GM12891 (cell line): ENCODE measurements at places on chromosomes 4 and X.
A peak's percentile ranks its signal among the peaks of the same experiment; 100 is the strongest.

DNA sequence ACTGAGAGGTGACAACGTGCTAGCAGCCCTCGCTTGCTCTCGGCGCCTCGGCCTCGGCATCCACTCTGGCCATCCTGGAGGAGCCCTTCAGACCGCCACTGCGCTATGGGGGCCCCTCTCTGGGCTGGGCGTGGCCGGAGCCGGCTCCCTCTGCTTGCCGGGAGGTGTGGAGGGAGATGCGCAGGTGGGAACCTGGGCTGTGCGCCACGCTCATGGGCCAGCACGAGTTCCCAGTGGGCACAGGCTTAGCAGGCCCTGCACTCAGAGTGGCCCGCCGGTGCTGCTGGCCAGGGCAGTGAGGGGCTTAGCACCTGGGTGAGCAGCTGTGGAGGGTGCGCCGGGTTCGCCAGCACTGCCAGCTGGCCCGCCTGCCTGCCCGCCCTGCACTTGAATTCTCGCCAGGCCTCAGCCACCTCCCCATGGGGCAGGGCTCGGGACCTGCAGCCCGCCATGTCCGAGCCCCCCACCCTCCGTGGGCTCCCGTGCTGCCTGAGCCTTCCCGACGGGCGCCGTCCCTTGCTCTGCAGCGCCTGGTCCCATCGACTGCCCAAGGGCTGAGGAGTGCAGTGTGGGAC lies 148.0 kb downstream of the RAPGEF2 start:
- no peak for DNase-seq

DNA sequence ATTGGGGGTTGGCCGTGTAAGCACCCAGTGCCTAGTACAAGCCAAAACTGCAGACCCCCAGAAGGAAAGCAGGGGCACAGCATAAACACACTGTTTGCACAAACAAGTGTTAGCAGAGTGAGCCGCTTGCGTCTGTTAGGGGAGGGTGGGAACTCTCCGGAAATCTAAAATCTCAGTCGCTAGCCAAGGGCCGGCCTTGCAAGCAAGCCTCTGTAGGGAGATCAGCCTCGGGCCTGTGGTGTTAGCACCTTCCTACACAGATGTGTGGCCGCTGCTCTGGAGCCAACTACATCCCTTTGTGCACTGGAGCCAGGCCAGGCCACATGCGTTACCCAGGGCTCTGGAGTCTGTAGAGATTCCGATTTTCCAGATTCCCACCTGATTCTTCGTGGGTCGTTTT lies 67.1 kb downstream of the GPR143 start:
- no peak for DNase-seq

GRCh38 chr4:74016068-74016467 lies 17.6 kb upstream of the CXCL5 start:
- DNase-seq = no peak

GRCh38 chr4:102466298-102466697 lies 34.9 kb upstream of the NFKB1 start:
- no peak for DNase-seq

DNA sequence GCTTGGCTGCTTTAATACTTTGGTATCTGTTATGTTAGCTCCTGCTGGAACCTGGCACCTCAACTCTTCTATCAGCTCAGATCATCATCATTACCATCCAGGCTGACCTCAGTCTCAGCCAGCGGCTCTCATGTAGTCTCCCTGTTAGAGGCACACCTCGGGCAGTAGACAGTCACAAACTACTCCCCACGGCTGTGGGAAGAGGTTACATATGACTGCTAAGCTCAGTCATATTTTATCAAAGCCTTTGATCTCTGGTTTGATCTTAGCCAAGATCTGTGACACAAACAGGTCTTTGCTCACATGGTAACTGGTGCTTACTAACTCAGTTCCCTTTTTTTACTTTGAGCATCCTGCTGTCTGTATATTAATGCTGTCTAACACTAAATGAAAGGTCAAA lies 384.9 kb downstream of the CENPC start:
- DNase-seq = no peak

GRCh38 chr4:156201050-156201449 lies 247.4 kb upstream of the CTSO start:
- DNase-seq = peak; percentile 17

DNA sequence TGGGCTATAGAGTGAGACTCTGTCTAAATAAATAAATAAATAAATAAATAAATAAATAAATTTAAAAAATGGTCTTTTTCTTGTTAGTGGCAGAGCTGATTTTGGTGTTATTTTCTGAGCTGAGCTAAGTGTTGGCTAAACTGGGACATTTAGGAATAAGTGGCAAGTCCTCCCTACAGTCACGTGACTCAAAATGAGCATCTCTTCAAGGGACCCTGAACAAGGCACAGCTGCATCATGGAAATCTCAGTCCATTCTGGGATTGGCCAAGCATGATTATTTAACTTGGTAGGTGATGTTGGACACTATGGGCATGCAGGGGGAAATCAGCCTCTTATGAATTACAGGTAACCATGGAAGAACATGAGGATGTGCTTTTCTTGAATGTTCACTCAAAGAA lies 42.0 kb downstream of the HAND2 start:
- DNase-seq = no peak

- DNase-seq = no peak
Measured at GRCh38 chr4:101853691-101854090, 63.2 kb downstream of the BANK1 start.

DNA sequence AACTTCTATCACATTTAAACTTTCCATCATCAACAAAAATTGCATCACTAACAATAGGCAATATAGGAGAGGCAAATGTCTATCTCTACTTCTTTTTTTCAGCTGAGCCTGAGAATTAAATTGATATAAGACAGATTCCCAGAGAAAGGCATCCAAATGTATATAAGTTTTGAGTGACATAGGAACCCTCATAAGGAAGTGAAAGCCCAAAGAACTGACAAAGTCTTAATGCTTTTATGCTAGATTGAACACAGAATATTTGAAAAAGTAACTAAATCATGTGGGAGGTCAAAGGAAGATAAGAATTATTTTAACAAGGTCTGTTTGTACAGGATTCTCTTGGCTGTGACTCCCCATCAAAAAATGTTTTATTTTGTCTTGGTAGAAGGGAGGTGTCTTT lies 714.9 kb downstream of the GRXCR1 start:
- no peak for DNase-seq

DNA sequence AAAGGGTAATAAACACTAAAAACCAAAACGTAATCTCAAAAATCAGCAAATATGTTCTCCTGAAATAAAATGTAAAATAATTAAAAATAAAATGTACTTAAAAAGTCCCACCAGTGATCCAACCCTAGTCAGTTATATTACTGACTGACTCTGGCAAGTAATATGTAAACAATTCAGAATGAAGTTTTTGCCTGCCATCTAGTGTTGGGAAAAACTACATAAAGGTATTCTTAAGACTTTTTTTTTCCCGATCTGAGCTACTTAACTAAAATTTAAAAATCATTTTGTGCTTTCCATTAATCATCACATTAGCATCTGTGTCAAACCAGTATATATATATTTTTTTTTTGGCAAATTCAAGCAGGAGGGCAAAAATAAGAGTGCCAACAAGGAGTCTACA lies 24.0 kb downstream of the RCHY1 start:
- no peak for DNase-seq

DNA sequence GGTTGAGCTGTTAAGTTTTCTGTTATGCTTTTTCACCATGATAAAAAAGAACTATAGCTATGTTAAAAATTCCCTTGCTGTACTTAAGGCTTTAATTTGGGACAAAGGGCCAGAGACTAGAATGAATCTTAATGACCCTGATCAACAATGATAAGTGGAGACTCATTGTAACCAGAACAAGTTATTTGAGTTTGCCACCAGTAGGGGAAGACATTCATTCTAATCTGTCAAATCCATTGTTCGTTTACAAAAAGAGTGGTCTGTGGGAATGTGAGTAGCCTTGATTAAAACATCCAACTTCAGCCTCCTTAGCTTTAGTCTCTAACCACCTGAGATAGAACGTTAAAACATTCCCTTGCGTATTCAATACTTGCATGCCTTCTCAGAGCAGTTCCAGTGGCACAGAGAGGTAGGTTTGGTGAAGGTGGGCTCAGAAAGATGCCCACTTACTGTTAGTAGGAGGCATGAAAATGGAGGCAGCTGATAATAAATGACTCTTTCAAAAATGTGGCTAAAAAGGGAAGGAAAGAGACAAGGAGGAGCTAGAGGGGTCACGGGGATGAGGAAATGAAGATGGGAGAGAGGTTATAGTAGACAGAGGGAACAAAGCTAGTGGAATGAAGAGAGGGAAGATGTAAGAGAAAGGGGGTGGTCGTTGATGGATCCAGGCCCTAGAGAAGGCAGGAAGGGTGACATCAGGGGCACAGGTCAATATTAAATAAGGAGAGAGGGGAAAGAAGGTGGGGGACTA lies 66.2 kb downstream of the EGF start:
- DNase-seq = no peak

DNA sequence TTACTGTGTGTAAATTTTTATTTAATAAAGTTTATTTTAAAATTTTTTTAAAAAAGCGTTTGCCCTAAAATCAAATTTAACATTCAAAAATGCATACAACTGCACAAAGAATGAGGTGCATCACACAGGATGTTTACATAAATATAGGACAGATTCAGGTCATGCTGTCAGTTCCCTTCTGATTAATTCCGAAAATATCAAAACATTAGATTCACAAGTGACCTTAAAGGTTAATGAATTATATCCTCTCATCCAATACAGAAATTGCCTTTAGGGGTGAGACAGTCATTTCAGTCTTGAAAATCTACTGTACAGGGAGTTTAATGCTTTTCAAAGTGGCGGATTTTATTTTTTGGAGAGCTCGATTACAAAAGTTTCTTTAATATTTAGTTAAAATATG lies 208.7 kb upstream of the FTHL17 start:
- no peak for DNase-seq

GRCh38 chrX:72216973-72217372 lies 21.9 kb downstream of the ERCC6L start:
- DNase-seq = no peak

- DNase-seq = no peak
Measured at GRCh38 chrX:149818652-149819051, 36.9 kb downstream of the MAGEA9 start.

DNA sequence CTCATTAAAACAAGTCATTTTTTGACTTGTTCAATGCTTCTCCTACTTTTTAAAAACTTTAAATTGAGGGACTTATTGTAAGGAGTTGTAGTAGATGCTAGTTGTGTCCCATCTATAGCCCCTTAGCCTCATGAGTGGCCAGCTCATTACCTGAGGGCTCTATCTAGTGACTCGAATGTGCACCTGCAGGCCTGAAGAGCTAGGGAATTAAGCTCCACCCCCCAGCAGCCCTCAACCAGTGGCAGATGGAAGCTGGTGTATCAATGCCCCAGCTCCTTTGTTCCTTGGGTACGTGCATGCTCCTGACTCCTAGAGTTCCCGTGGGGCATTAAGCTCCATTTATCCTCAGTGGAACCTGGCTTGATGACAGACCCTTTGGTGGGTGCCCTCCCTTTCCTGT lies 146.7 kb upstream of the FAM9B start:
- no peak for DNase-seq

- no peak for DNase-seq
Measured at GRCh38 chrX:118637997-118638396, 89.4 kb upstream of the IL13RA1 start.

DNA sequence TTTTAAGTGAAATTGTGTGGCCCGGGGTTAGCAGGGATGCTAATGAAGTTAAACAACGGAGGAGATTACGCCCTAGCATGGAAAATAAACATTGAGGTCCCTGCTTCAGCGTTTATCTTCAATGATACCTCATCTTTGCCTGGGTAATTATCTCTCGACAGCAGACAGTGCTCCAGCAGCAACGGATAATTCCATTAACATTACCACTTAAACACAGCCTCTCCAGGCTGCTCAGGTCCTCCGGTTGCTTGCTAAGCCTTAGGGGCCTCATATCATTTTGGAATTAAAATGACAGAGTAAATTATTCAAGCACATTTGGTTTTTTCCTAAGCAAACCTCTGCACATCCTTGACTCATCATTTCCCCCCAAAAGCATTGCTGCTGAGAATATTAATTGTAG lies 281.5 kb upstream of the KLF3 start:
- no peak for DNase-seq

DNA sequence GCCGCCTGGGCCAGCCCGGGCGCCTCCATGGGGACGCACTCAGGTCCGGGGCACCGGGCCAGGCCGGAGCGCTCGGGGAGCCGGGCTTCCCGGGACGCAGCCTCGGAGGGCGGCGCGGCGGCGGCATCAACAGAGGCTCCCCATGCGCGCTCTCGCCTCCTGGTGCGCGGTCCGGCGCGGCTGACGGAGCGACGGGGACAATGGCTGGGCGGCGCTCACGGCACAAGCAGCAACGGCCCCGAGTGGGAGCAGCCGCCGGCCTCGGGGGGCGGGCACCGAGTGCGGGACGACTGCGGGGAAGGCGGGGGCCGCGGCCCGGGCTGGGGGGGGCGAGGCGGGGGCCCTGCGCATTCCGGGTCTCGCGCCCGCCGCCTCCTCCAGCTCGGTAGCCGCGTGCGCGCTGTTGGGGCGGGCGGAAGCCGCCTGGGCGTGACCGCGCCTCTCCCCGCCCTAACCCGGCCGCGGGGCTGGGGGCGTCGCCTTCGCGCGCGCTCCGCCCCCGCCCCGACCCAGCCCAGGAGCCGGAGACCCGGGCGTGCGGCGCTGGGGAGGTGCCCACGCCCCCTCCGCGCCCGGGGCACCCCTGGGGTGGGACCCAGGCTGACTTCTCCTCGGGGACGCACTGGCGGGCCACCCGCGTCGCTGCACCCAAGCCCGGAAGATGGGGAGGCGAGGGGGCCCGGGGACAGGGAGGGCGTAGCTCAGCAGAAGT lies at the start of gene PRKX:
Gene PRKX (minus strand): TSS at position 425 of the 712 bp plus-strand sequence. CDS start 396 bp downstream, at position 29.
- peak; percentile 66 for DNase-seq

DNA sequence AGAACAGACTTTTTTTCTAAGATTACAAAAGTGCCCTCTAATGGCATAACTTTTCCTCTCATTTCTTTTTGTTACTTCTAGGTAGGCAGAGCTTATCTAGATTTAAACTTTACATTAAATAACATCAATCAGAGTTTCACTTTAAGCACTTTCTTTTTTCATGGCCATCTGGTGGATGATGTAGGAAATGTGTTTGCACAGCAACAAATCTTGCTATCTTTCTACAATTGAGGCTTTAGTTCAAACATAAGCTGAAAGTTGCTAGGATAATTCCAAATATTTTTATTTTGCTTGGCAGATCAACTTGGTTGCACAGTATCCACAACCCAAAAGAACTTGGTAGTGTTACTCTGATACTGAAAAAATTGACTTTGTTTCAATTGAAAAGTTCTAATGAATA lies 22.0 kb downstream of the NDNF start:
- no peak for DNase-seq

DNA sequence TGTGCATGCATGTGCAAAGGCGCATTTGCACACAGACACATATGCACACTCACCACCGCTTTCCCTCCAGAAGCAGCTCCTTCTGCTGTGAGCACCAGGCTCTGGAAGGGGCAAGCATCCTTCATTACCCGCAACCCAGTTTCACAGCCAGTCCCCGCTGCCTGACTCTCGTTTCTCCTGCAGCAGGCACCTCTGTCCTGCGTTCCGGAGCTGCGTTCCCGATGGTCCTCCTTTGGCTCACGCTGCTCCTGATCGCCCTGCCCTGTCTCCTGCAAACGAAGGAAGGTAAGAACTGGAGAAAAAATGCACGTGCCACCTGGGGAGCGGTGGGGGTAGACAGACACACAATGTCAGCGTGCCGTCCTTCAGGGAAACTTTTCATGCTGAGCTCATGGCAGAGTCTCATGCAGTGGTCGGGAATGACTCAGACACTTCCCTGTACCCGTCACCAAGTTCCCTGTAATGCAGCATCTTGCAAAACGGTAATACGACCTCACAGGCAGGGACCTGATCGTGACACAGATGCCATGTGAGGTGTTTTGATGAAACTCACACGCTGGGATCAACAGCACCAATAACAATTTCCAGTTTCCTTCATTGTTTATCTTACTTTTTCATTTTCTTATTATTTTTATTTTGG lies 5.1 kb downstream of the IL3RA start:
- DNase-seq = no peak
